WTC11 (cell line): ENCODE measurements at places on chromosomes 1 and 21.

GRCh38 chr21:42107177-42107880 is 36.2 kb downstream of the UMODL1 start:
- DNase-seq, result no peak

- DNase-seq, result no peak
Observed at GRCh38 chr21:45852886-45853400, 128.6 kb upstream of the COL6A1 start.

DNA sequence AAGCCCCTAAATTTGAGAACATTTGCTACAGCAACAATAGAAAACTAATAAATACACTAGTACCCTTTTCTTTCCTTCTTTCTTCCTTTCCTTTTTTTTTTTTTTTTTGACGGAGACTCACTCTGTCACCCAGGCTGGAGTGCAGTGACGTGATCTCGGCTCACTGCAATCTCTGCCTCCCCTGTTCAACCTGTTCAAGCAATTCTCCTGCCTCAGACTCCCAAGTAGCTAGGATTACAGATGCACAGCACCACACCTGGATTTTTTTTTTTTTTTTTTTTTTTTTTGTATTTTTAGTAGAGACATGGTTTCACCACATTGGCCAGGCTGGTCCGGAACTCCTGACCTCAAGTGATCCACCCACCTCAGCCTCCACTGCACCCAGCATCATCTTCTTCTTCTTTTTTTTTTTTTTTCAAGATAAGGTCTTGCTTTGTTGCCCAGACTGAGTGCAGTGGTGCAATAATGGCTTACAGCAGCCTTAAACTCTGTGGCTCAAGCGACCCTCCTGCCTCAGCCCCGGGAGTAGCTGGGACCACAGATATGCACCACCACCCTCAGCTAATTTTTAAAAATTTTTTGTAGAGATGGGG is 19.6 kb upstream of the CBR3 start:
- DNase-seq, result no peak

GRCh38 chr21:15293240-15293639 is 228.4 kb upstream of the NRIP1 start:
- no peak for DNase-seq

DNA sequence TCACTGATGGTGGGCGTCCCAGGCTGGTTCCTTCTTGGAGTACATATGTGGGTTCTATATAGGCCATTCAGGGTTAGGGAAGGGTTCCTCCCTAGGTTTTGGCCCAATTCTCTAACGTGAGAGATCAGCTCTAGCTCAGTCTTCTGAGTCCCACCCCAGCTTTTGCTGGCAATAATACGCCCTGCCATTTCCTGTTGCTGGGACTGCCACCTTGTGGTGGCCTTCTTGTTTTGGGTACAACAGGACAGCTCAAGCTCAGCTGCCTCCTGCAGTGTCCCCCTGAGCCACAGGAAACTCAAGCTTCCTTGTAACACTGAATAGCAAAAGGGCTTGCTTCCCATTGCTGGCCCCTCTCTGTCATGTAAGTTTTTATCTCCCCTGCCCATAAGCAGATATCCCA is 77.8 kb downstream of the BACH1 start:
- peak; percentile 68 for DNase-seq

DNA sequence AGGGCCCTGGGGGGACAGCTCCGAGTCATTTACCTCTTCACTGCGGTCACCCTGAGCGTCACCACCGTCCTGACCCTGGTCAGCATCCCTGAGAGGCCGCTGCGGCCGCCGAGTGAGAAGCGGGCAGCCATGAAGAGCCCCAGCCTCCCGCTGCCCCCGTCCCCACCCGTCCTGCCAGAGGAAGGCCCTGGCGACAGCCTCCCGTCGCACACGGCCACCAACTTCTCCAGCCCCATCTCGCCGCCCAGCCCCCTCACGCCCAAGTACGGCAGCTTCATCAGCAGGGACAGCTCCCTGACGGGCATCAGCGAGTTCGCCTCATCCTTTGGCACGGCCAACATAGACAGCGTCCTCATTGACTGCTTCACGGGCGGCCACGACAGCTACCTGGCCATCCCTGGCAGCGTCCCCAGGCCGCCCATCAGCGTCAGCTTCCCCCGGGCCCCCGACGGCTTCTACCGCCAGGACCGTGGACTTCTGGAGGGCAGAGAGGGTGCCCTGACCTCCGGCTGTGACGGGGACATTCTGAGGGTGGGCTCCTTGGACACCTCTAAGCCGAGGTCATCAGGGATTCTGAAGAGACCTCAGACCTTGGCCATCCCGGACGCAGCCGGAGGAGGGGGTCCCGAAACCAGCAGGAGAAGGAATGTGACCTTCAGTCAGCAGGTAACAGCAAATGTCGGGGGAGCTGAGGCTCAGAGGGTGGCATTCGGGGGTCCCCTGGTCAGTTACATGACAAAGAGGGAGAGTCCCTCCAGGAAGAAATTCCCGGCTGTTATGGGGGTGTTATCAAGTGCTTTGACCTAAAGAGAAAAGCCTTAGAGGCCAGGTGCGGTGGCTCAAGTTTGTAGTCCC is 12.6 kb downstream of the SLC45A1 start:
- DNase-seq, result no peak
